ENCODE measurements at places on chromosomes 1 and 21.

DNA sequence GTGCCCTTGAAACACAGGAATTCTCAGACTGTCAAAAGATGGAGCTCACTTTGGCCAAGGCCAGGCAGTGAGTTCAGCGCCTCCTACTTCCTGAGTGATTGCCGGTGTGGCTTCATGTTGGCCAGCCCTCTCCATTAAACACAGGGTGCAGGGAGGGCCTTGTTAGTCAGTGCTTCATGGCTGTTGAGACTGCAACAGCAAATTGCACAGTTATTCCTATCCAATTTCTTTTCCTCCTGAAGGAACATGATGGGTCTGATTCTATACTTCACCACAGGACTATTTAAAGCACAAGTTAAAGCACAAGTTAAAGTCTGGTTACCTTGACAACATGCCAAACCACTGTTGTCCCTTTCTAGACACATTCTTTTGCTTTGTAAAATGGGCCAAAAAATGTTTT lies 156.6 kb downstream of the SIPA1L2 start:
- no peak for DNase-seq

DNA sequence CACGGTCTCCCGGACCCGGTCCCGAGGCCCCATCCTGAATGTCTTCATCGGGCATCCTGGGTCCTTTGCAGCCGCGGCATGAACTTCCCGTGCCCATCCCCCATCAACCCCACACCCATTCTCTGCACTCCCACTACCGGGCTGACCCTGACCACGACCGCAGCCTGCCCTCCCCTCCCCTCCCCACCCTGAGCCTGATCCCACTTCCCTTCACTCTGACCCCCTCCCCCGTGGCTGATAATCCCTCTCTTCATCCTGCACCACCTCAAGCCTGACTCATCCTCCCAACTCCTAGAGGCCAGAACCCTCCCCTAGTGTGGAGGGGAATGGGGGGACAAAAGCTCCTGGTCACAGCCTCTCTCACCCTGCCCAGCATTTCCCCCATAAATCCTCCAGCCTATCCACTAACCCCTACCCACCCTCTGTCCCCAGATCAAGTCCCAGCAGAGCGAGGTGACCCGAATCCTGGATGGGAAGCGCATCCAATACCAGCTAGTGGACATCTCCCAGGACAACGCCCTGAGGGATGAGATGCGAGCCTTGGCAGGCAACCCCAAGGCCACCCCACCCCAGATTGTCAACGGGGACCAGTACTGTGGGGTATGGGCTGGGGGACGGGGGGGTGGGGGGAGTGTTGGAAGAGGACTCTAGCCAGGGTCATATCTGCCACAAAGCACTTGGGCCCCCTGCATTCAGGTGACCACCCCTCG lies 602 bp downstream of the SH3BGRL3 start:
- no peak for DNase-seq

DNA sequence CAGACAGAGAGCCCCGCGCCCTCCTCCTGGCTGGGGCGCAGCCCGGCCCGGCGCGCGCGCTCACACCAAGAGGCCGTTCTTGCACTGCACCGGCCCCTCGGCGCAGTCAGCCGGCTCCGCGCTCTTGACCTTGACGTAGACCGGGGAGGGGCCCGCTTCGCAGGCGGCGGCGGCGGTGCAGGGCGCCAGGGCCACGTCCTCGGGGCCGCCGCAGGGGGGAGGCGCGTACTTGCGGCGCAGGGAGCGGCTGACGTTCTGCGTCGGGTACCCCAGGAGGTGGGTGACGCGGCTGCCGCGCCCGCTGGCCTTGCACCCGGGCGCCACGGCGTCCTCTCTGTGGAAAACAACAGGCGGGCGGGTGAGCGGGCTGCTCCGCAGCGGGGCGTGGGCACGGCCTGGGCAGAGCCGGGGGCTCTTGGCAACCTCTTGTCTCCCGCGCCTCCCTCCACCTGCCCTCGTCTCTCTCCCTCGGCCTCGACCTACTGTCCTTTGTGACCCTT lies 7.7 kb downstream of the VSIG8 start:
- peak; percentile 46 for DNase-seq

GRCh38 chr21:45997495-45998275 lies 16.1 kb downstream of the COL6A1 start:
- no peak for DNase-seq
